Activated CD8-positive, alpha-beta memory T cell treated with anti-CD3 and anti-CD28 coated beads for 24 hours (primary cell): ENCODE measurements at places on chromosomes 12 and 14.

DNA sequence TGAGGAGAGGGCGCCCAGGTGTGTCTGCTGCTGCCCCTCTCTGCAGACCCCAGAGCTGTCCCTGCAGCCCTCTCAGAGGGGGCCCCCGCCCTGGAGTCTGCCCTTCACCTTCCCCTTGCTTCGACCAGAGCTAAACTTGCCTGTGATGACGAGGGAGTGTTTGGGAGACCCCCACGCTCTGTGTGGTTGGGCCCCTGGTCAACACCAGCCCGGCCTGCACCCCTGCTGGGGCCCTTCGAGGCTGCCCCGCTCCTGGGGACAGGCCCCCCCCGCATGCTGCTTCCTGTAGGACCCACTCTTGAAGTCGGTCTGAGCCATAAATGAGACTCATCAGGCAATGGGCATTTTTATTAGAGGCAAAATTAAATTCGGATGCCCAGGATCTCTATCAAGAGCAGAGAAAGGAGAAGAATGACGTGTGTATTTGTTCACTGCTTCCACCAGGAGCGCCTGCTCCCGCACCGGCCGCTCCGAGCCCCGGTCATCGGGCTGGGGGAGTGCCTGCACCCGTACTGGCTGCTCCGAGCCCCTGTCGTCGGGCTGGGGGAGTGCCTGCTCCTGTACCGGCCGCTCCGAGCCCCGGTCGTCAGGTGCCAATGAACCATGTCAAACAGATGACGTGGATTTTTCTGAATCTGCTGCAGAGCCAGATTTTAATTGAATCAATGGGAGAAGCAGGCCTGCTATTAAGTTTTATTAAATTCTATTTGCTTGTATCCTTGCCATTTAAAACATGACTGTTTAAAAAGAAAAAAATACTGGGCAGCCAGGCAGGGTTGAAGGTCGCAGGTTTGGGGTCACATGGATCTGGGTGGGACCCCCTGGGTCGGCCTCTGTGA, 47.7 kb downstream of the NOC4L start:
- DNase-seq = no peak

DNA sequence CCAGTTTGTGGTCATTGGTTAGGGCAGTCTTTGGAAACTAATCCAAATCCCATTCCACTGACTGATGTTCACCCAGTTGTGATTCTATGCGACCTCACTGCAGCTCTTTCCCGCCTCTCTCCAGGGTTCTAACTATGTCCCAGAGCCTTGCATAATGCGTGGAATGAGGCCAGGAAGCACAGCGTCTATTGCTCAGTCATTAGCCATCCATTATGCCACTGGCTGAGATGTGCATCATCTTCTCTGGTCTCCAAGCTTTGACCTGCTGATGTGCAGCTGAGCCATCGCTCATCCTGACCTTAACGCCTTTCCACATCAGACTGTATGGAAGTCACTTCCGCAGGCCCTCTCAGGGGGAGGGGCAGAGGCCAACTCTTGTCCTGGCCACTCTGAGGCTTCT, 115.4 kb upstream of the VRK1 start:
- DNase-seq = no peak

DNA sequence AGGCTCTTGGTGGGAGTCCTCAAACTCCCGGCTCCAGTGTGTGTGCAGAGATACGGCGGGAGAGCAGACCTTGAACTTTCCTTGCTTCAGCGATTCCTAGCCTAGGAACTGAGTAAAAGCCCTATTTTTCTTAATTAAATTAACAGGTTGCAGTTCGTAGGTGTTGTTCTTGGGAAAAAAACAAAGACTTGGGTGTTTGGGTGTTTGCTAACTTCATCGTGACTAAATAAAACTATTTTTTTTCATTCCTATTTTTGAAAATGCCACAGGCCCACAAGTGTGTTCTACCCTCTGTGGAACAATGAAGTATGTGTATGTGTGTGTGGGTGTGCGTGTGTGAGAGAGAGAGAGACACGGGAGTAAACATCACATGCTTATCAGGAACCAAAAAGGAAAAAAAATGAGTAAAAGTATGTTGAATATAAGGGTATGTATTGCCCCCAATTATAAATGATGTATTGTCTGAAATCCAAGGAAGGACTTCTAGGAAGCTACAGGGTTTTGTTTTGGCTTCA, 651 bp downstream of the TMEM117 start:
- no peak for DNase-seq

- peak; percentile 71 for DNase-seq
These were observed 48.4 kb upstream of the FOS start for GRCh38 chr14:75230140-75230792.

- no peak for DNase-seq
These were observed 206.5 kb upstream of the KRR1 start for GRCh38 chr12:75717902-75718301.

DNA sequence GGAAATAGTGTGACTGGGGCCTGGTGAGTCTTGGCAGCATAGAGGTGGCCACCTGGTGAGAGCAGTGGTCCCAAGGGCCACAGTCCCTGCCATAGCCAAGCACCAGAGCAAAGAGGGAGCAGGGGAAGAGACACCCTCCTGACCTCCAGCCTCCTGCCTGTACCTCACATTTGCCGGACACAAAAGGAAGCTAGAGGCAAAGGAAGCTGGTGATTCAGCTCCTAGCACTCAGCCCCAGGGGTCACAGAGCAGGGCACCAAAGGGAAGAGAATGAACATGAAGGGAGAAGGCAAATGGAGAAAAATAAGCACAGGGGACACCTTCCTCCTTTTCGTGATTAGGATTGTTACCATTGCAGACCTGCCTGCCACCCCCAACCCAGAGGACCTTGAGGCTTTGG, 216.8 kb downstream of the ZFP36L1 start:
- DNase-seq = no peak

DNA sequence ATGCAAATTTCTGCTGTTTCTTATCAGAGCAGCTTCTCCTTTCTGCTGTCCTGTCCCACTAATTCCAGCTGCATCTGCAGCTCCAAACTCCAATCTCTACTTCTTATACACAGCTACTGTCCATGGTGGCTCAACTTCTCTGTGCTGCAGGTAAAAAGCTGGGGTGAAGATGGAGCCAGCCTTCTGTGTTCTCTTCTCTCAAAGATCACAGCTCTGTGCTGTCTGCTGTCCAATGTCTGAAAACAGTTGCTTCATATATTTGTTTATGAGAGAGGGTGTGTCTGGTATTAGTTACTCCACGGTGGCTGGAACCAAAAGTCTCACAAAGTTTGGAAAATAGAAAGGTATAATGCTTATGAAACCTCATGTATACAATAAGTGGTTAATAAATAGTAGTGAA, 445.8 kb upstream of the TBX3 start:
- DNase-seq = no peak

DNA sequence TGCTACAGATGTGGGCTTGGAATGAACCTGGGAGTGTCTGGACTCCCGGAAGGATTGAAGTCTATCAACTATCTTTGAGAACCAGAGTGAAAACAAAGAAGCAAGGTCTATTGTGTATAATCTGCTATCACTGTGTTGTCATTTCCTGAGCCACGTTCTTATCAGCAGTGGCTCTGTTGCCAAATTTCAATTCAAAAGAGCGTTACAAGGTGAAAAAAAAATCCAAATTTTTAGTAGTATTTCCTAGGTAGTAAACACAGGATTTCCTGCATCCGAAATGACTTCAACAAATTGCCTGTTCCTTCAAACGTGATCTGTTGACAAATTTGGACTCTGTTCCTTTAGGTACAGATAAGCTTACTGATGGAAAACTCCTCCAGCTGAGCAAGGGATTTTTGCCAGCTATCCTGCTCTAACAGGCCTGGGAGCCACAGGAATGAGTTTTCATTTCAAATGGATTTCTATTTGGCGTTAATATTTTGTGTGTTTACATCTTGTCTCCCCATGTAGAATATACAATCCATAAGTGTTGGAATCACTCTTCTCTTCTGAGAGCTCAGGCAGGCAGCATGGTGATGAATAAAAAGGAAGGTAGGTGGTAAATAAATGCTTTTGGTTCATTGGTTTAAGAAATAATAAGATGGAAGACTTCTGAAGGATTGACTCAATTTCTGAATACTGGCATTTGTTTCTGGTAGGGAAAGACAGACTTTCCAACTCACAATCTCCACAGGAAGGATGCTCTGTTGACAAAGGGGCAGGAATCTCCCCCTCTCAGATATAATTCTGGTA, 58.5 kb downstream of the GPR135 start:
- DNase-seq = no peak

GRCh38 chr14:80637756-80638619, 303.6 kb downstream of the CEP128 start:
- DNase-seq = no peak

DNA sequence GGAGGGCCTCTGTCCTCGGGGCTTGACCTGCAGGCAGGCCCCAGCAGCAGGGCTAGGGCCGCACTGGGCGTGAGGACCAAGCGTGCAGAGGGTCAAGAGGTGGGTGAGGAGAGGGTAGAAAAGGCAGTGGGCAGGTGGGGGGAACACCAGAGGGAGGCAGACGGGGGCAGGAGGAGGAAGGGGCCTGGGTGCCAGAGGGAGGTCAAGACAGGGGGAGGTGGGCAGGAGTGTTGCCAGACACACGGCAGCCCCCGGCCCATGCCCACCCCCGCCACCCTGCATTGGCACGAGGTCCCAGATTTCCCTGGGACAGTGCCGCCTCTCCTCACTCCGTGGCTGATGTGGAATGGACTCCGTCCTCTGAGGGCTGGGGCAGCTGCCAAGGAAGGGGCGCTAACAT, 8.2 kb downstream of the TMEM121 start:
- no peak for DNase-seq

DNA sequence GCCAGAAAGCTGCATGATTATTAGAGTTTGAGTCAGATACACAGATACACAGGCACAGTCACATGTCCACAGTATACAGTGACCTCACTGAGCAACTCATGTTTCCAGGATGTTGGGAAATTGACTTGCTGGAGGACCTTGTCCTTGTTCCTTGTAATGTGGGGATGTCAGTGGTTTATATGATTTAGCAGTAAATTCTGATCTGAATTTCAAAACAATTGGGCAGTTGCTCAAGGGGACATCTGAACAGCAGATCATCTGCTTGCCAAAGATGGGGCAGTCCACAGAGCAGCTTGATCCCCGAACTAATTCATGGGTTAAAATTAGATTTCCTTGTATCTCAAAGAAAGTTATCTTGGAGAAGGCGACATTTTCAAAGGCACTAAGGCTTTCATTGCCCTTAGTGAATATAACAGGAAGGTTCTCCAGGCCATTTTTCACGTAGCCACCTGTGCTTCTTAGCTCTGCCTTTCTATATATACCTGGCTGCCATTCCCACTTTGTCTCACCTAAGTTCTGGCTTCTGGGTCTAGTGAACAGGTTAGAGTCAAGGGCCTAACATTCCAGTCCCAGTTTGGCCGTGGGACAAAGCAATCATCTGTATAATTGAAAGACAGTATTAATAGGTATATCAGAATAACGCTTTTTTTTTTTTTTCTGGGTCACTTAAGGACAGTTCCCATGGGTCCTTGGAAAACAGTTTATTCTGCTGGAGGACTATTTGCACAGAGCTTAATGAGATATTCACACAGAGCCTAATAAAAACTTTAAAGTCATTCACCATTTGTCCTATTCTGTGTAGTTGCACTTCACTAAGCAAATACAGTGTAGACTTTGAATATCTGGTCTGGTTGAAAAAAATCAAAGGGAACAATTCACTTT, 64.9 kb upstream of the STRN3 start:
- no peak for DNase-seq

DNA sequence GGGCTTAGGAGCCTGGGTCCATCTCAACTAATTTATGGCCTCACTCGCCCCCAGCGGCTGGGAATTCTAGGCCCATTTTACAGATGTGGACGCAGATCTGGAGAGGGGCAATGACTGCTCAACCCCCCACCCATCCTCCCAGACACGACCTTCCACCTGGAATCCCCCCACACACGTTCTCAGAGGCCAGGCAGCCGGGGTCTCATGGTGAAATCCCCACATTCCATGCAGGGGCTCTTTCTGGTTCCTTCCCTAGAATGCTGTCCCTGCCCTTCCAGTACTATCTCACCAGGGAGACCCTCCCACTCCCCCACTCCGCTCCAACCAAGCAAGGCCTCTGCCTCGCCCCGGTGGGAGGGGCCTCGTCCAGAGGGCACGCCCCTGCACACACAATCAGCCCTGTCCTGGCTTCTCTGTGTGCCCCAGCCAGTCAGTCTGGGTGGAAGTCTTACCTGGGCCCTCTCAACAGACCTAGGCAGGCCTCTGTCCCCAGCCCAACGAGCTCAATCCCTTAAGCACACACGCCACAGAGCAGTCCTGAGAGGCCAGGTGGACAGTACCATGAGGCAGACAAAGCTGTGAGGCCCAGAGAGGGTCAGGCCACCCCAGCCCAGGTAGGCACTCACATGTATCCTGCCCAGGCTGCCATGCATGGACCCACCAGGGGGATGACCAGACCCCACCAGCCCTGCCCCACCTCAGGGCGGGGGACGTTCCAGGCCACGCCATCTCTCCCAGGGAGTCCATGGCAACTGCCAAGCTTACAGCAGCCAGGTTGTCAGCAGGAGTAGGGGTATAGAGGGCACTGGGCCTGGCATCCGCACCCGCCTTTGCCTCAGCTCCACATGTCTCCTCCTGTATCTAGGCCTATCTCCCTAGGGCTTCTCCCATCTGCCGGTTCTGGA, 1.3 kb upstream of the ANKRD9 start:
- DNase-seq = peak; percentile 73

GRCh38 chr12:125229878-125230530, 164.8 kb downstream of the AACS start:
- DNase-seq = no peak

GRCh38 chr14:94079891-94080620, 946 bp downstream of the DDX24 start:
- no peak for DNase-seq

- no peak for DNase-seq
These were observed 6.0 kb upstream of the SOS2 start for GRCh38 chr14:50237427-50237826.

DNA sequence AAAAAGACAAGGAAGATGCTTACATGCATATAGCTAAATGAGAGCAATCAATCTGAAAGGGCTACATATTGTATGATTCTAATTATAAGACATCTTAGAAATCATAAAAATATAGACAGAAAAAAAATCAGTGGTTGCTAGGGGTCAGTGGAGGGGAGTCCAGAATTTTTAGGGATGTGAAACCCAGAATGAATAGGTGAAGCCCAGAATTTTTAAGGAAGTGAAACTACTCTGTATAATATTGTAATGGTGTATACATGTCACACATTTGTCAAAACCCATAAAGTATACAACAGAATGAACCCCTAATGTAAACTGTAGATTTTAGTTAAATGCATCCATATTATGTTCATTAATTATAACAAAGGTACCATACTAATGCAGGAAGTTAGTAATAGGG, 713.2 kb downstream of the FLRT2 start:
- no peak for DNase-seq

- no peak for DNase-seq
These were observed 151.9 kb downstream of the GXYLT1 start for GRCh38 chr12:41992692-41993215.

GRCh38 chr14:37824939-37825712, 229.7 kb downstream of the TTC6 start:
- DNase-seq = no peak

GRCh38 chr12:106247674-106248311, at the start of gene CKAP4:
Gene CKAP4 (minus strand): TSS chr12:106248020. CDS start chr12:106247851, 169 bp downstream.
- DNase-seq = peak; percentile 83

DNA sequence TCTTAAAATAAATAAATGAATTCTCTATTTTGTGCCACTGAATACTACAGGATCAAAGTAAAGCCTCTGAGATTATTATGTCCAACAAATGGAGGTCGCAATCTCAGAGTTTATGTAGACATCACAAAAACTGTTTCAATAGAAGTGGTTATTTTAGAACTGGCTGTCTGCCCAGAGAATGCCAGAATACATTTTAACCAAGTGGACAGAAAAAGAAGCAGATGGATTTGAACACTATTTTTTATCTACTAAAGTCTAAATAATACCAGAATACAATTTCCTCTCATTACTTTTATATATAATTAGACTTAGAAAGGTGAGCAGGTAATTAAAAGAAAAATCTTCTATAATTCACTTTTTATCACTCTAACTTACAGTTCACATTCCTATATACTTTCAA, 118.3 kb downstream of the MED13L start:
- no peak for DNase-seq
